Choroid plexus epithelial cell (primary cell): ENCODE measurements at places on chromosomes 3 and 15.

DNA sequence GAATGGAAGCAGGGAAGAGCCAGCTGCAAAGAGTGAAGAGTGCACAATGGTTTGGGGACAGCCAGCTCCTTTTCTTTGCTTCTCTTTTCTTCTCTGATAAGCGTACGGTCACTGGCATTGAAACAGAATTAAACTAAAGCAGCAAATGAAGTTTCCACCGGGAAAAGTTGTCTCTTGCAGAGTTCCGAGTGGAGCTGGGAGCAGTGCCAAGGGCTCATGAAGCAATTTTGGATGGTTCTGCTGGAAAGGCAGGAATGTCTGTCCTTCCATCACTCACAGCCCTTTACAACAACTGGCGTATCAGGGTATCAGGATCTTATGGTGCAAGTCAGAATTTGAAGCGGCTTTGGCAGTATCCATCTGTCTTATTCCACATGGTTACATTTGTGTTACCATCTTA lies 1042.9 kb downstream of the NTRK3 start:
- no peak for DNase-seq

DNA sequence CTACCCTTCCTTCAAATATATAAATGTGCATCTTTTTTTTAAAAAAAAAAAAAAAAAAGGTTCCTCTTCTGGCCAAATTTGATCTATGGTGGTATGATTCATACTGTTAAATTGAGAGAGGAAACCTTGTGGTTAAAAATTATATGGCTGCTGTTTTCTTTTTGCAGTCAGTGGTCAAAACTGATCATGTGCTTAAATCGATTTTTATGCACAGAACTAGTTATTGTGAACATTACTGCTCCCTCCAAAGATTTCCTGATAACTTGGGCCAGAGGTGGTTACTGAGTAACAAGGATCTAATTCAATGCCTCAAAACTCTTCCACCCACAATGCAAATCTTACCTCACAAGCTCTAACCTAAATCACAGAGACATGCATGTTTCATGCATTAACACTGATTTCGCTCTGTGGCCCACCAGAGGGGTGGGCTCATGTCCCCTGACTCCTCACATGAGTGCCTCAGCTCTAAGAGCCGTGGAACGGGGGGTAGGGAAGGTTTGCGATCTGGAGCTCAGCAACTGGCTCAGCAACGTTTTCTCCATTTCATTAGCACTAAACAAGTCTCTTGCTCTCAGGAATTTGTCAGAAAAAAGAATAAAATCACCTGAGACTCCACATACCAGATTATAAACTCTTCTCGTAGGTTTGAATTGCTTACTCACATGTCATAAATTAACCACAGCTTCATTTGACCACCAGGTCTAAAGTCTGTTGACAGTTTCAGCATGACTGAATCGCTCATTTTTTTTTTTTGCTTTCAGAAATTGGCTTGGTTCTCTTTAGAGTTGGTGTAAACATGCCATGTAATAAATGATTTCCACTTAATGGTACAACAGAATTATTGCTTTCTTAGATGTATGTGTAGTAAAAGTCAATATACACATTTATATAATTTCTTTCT lies 280.4 kb downstream of the CD47 start:
- DNase-seq, result no peak

- DNase-seq, result peak; percentile 90
Observed at GRCh38 chr3:11335056-11335608, 62.9 kb downstream of the ATG7 start.

GRCh38 chr3:137294839-137295238 lies 337.1 kb downstream of the IL20RB start:
- DNase-seq, result no peak

- DNase-seq, result peak; percentile 76
Observed at GRCh38 chr3:186268616-186269448, 93.2 kb downstream of the DGKG start.

DNA sequence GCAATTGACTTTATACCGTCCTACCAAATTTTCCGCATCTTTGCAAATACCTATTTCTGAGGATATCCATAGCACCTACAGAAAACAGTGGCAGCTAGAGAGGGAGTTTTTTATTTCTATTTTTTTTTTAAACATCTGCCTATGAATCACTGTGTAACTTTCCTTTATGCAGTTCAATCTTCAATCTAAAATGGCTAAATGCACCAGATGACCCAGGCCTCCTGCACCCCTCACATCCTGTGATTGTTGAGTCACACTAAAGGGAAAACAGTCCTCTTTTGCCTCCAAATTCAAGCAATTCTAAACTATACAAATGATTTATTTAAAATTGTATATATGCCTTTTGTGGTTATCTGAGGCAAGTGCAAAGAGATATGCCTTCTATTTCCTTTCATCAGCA lies 20.1 kb upstream of the BCL6 start:
- DNase-seq, result peak; percentile 29

- peak; percentile 87 for DNase-seq
Observed at GRCh38 chr3:169699536-169700050, 36.1 kb upstream of the MECOM start.

DNA sequence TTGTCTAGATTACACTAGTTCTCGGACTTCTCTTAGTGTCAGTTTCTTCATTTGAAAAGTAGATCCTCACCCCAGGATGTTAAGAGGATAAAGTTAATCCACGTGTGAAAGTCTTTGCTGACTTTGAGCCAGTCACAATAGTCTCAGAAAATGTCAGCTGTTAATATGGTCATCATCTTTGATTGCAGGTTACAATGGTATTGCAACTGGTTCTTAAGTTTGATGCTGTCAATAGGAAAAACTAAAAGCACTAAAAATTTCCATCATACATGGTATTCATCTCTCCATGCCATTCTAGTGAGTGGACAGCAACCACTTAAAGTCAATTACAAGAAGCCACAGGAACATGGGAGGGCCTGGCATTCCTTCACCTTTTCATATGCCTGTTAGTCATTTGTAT lies 192.3 kb downstream of the TAFA4 start:
- no peak for DNase-seq

DNA sequence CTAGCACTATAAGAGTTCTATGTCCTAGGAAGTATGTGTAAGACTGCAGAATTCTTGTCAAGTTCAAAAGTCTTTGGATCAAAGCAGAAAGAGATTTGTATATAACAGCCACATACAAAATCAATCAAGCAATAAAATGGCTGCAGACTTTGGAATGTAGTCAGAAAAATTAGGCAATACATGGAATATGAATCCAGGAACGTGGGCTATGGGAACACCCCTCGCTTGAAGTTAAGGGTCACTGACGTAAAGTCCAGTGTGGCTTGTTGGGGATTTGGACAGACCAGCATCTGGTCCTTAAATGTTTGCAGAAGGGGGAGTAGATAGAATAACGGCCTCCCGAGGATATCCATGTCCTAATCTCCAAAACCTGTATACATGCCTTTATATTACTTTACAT lies 178.6 kb downstream of the ADAMTS9 start:
- no peak for DNase-seq

DNA sequence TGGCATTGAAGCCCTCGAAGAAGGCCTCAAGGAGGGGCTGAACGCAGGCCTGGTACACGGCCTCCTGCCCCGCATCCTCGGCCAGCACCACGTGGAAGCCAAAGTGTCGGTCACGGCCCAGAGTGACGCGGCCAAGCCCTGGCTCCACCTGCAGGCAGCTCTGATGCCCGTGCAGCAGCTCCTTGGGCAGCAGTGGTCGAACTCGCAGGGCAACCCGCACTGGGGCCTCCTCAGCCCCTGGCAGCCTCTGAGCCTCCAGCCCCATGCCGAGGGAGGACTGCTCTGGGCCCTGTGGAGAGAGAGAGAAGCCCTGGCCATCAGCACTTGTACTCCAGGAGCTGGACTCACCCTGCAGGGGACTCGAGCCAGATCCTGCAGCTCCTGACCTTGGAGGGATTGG lies 2.6 kb downstream of the KIF7 start:
- no peak for DNase-seq

GRCh38 chr3:9732740-9733115 lies 1.2 kb downstream of the BRPF1 start:
- DNase-seq, result no peak

- DNase-seq, result peak; percentile 99
Observed at GRCh38 chr3:10366651-10367101, 45.8 kb upstream of the SEC13 start.

GRCh38 chr3:79521221-79521848 lies 246.5 kb downstream of the ROBO1 start:
- peak; percentile 76 for DNase-seq

DNA sequence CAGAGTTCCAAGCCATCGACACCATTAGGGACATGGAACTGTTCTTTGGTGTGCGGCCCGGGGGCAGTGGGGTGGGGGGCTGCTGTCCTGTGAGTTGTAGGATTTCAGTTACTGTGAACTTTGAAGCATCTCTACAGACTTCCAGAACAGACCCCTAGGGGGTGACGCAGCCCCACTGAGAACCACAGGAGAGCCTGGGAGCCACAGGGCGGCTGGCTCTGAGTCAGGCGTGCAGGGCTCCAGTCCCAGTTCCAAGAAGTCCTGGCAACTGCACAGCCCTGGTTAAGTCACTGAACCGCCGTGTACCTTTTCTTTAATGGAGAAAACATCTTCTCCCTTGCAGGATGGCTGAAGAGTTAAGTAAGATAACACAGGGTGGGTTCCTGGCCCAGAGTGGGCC lies 23.5 kb upstream of the LRTM1 start:
- peak; percentile 94 for DNase-seq

DNA sequence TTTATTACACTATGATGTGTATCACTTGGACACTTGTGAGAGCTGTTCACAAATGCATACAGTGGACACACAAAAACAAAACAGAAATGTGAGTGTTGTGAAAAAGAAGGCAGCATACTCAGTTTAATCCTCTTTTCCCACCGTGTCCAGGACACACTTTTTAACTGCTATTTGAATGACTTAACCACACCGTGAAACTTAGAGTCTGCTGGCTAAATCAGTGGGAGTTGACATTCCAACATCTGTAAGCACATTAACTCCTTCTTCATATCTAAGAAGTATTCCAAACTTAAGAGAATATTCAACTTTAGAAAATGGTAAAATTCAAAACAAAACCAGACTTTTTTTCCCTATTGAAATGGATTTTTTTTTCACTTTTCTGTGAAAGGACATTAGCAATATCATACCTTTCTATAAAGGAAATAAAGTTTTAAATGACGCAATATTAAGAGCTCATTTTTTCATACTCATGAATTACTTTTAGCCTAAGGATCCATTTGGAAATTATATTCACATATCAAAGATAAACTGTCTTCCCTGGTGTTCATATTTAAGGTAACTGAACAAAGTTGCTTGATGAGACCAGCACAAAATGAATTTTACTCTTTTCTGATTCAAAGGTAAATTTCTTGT lies 316.6 kb downstream of the RBMS3 start:
- DNase-seq, result peak; percentile 54

- no peak for DNase-seq
Observed at GRCh38 chr15:86375733-86376280, 296.1 kb downstream of the AGBL1 start.

DNA sequence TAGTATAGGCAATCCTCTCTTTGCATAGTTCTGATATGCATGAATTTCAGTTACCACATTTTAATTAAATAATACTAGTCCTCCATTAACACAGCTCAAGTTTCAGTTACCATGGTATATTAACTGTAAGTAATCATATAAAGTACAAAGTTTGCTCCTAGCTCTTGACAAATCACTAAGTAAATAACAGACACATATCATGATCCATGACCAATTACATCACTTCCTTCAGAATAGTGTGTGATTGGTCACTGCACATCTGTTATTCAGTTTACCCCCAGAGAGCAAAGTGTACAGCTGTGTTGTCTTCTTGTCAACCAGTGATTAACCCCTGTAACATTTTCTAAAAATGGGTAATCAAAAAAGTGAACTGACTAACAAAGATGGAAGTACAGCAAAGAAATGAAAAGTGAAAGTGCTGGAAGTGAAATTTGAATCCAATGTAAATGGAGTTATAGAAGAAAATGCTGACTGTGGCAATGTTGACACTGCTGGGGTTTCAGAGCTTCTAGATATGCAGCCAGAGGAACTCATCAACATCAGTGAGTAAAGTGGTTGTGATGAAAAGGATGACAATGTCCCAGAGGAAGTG lies 30.2 kb upstream of the LEKR1 start:
- peak; percentile 65 for DNase-seq

DNA sequence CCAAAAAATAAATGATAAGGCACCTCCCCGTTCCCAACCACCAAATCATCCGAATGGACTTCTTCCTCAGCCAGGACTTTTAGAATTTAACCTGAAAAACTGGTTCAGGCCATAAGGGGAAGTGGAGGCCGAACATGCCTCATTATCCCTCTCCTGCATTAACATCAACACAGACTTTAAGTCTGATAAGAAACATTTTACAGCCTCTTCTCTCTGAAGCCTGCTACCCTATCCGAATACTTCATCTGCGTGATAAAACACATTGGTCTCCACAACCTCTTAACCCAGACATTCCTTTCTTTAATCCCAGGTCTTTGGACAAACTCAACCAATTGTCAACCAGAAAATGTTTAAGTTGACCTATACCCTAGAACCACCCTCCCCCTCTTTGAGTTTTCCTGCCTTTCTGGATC lies 850 bp upstream of the SLC41A3 start:
- DNase-seq, result no peak

DNA sequence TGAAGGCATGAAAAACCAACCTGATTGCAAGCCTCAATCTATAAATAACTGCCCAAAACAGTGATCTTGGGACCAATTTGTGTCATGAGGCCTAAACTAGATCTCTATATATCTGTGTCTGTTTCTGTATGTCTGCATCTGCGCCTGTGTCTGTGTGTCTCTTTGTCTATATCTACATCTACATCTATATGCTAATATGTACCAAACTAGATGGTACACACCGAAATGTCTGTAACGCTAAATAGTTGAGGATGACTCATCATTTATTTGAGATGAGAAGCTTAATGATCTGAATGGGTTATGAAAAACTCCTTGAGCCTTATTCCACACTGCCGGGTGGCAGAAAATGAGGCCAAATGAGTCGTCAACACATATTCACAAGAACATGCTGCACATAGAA lies 982.3 kb downstream of the ROBO2 start:
- no peak for DNase-seq

- DNase-seq, result no peak
Observed at GRCh38 chr3:53792866-53793265, 53.4 kb downstream of the CHDH start.

DNA sequence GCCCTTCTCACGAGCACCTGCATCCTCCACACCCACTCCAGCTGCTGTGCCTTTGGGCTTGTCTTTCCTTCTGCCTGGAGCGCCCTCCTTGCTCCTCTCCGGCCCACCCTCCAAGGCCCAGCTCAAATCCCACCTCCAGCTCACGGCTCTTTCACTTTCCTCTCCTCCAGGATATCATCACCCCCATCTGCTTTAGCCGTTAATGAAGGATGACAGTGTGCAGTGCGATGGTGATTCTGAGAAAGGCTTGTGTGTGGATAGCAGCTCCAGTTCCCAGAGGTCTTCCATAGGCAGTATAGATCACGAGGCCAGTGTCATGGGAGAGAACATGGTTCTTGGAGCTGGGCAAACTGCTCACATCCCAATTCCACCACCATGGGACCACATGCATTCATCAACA lies 237.4 kb downstream of the TLE3 start:
- no peak for DNase-seq

GRCh38 chr3:158696618-158697017 lies 24.2 kb upstream of the LXN start:
- DNase-seq, result peak; percentile 63

DNA sequence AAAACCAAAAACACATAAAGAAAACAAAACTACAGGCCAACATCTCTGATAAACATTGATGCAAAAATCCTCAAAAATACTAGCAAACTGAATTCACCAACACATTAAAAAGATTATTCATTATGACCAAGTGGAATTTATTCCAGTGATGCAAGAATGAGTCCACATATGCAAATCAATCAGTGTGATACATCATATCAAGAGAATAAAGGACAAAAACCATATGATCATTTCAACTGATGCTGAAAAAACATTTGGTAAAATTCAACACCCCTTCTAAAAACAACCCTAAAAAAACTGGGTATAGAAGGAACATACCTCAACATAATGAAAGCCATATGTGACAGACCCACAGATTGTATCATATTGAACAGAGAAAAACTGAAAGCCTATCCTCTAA lies 265.6 kb upstream of the DCBLD2 start:
- DNase-seq, result no peak
